Osteocyte (in vitro differentiated cells): ENCODE measurements at places on chromosomes 12 and 14. TPM values are rescaled to one million over a fixed set of nuclear protein-coding genes. Genes with fewer than 3 reads are reported as not detected.

- no peak for DNase-seq
These were observed 7.4 kb upstream of the TEX22 start for GRCh38 chr14:105390849-105391500.

DNA sequence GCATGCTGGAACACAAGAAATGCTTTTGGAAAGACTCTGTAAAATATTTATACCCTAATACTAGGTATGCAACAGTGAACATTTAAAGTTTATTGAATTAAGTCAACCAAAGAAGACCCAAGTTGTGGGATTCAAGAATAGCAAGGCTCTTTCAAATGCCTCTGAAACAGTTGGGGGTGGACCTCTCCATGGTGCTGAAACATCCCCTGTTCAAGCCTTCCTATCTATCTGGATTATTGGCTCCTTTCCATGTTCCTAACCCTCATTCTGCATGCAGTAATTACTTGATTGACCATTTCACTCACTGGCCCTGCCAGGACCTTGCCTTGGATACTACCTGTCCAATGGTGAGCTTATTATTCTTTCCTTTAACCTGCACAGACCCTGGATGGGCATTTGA is 349.7 kb downstream of the NRXN3 start:
- no peak for DNase-seq

DNA sequence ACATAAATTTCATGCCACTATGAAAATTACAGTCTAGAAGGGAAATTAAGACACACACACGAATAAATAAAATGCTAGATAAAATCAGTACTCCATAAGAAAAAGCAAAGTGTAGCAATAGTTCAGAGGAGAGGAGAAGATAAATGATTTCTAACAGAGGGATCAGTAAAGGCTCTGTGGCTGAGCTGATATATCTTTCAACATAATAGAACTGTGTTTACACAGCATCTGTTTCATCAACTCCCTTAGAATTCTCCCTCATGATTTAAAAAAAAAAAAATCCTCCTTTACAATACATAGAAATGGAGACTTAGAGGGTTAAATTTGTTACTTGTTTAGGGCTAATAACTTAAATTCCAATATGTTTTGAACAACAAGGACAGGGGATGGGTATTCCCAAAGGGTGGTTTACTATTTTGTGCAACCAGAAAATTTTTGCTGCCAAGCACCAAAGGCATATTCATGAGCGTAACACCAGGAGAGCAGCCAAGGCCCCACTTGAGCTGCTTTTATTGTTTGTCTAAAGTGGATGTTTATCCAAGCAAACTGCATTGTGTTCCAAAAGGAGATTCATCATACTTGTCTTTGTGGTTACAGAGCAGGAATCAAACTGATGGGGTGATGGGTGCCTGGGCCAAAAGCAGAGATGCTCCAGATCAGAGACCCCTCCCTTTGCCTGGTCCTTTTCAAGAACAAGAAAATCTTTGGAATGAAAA is 162.7 kb downstream of the BMP4 start:
- DNase-seq = no peak

DNA sequence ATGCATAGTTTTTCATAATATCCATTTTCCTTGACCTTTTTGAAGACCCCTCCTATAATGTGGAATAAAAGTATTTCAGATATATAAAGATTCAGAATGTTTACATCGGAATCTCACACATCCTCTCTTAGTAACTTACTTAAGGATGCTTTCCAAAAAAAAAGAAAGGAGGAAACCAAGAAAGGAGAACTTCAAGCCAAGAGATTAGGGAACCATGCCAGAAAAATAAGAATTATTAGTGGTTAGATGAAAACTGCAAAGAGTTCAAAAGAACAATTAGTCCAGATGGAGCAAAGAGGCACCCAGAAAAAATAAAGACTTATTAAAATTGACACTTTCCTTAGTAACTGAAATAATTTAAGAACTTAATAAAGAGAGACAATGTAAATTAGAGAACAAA is 179.2 kb downstream of the DUSP6 start:
- no peak for DNase-seq

GRCh38 chr14:90193925-90194324 is 62.4 kb upstream of the PSMC1 start:
- DNase-seq = no peak

- no peak for DNase-seq
These were observed 197.8 kb downstream of the FSCB start for GRCh38 chr14:44309331-44309730.

ACACB gene
- total RNA-seq = 4.4 and 5.4 TPM in 2 replicates

CLEC2A gene
- total RNA-seq = not detected in 2 replicates

KLHDC1 gene
- 5.3 and 5.8 TPM in 2 replicates for total RNA-seq
